ENCODE measurements at places on chromosomes 16 and 17.
A peak's percentile ranks its signal among the peaks of the same experiment; 100 is the strongest.

DNA sequence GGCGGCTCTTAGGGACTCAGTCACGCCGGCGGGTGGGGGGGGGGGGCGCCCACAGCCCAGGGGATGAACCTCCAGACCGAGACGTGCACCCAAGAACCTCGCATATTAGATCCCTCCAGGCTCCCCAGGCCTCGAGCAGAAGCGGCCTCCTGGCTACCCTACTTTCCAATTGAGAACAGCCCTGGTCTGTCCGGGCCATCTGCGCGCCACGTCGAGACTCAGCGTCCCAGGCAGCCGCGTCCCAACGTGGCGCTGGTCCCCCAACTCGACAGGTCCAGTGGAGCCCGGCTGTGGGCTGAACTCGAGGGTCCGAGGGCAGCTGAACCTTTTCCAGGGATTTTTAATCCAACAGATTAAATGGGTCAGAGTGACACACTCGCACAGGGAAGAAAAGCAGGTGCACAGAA lies 2.3 kb upstream of the IRX3 start:
- DNase-seq, result no peak

DNA sequence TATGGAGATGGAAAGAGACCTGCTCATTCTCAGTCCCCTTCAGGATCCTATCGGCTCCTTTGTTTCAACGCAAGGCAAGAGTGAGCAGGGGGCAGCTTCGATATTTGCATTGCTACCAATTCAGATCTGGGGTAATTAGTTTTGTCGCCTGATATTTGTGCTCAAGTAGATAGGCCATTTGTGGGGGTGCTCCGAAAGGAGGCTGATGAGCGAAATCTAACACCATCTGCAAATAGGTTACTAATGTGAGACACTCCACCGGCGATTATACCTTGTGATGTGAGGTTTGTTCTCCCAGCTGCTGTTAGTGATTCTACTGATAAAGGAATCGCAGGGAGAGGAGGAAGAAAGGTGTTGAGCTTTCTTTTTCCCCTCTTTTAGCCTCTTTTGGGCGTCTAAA lies 31.5 kb downstream of the WSCD1 start:
- no peak for DNase-seq

- DNase-seq, result no peak
Measured at GRCh38 chr16:68469796-68470460, 21.6 kb upstream of the SMPD3 start.

- DNase-seq, result no peak
Measured at GRCh38 chr17:47843391-47843730, 2.3 kb upstream of the SCRN2 start.

DNA sequence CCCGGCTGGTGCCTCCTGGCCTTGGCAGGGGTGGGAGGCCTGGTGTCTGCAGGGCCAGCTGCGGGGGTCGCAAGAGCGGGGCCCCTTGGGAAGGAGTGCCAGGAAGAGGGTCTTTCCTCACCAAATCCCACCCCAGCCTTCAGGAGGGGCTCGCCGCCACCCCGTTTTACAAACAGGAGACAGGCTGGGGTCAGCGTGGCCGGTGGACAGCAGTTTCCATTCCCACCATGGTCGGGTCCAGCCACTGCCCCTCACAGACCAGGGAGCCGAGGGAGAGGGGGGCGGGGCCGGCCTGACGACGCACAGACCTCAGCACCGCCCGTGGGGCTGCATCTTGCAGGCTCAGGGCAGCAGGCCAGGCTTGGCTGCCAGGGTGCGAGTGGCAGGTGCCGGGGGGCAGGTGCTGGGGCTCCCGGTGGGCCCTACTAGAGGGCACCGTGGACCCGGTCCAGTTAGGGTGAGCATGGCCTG lies 7.6 kb downstream of the CBFA2T3 start:
- no peak for DNase-seq

GRCh38 chr17:45687594-45687993 lies 96.5 kb upstream of the CRHR1 start:
- DNase-seq, result no peak

GRCh38 chr16:55015181-55015913 lies 84.7 kb downstream of the IRX5 start:
- no peak for DNase-seq

DNA sequence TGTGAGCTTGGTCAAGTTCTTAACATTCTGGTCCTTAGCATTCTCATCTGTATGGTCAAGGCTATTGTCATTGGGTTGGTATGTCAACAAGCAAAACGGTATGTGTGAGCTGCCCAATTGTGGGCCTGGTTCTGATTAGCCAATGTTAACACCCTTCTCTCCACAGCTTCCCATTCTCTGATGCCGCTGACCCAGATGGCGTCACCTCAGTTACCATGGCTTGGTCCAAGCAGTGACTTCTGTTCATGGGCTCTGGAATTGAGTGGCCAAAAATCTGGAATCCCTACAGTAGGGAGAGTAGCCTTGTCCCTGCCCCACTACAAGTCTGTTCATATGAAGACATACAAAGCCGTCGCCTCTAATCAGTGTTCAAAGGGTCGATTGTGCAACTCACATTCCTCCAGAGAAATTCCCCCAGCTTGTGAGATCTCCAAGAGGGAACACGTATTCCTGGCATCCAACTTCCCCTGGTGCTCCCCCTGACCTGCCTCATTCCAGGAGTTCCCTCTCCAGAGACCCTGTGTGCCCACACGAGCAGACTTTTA lies 15.8 kb downstream of the TMEM98 start:
- DNase-seq, result peak; percentile 86

DNA sequence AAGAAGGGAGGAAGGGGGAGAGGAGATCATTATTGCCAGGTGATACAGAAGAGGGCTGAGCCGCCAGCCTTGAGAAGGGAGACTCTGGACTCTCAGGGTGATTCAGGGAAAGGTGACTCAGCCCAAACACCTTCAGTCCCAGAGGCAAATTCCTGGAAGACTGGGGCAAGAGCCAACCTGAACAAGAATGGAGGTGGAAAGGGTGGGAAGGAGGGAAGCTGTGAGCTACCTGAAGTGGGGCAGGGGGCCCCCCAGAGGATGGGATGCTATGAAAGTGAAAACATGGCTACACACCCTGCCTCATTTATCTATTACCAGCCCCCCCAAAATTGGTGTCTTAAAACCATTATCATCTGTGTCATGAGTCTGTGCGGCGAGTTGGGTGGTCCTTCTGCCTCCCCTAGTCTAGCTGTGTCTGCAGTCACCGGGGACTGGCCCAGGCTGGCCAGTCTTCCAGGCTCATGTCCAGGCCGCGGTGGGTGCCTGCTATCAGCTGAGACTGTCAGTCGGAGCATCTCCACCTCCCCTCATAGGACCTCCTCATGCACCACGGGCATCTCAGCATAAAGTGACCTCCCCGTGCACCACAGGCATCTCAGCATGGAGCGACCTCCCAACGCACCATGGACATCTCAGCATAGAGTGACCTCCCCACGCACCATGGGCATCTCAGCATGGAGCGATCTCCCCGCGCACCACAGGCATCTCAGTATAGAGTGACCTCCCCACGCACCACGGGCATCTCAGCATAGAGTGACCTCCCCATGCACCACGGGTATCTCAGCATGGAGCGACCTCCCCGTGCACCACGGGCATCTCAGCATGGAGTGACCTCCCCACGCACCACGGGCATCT lies 3.2 kb upstream of the SLC47A2 start:
- DNase-seq, result no peak
